ENCODE measurements at places on chromosomes 4 and X. TPM values are rescaled to one million over a fixed set of nuclear protein-coding genes. Genes with fewer than 3 reads are reported as not detected.

The CYP2U1 gene
- 1.5 TPM for total RNA-seq

The NWD2 gene
- total RNA-seq, result not detected

The FAM241A gene
- 2.2 TPM for total RNA-seq

The RBM10 gene
- 65.5 TPM for total RNA-seq

The DUSP21 gene
- not detected for total RNA-seq

The HERC6 gene
- total RNA-seq, result 10.2 TPM

The SPANXN3 gene
- not detected for total RNA-seq

DNA sequence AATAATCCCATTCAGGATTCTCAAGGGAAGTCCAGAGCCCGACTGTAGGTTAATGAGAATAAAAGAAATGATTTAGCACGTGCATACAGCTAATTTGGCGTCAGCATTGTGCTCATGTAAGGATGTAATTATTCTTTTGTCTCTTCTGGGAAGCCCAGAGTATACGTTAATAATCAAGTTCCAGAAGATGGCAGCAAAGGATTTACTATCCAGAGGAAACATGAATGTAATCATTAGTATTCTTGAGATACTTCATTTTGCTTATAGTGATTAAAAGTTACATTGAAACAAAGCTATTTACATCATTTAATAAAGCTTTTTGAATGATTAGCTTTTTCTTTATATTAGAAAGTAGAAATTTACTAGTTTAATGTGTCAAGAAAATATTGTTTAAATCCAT, 27.1 kb upstream of the MAP9 start:
- H3K27ac ChIP-seq, result no peak overlapping the region
- H3K4me1 ChIP-seq, result no peaks in the 10 kb centered on the region
- H3K4me3 ChIP-seq, result no peak overlapping the region
- no peaks in the 10 kb centered on the region for H3K36me3 ChIP-seq

- peaks cover 4% of the 10 kb centered on the region for H3K27me3 ChIP-seq
- no peak overlapping the region for H3K4me3 ChIP-seq
- no peaks in the 10 kb centered on the region for H3K36me3 ChIP-seq
- no peak overlapping the region for H3K27ac ChIP-seq
- no peak for DNase-seq
Measured at GRCh38 chr4:144342949-144343760, 202.6 kb upstream of the GYPA start.

DNA sequence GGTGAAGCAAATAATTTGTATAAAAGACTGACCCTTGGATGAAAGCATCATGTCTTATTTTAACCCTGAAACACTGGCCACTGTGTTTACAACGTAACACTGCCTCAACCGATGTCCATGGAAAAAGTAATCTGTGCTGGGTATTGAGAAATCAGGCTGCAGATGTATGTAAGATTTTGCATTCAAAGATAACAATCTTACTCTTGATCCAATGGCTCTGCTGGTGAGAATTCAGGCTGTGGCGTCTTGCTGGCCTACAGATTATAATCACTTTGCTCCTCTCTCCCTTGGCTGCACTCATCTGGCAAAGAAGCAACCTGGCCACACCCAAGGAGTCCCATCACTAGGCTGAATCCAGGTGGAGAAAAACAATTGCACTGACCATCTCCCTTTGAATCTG, 7.5 kb downstream of the ADGRA3 start:
- peaks cover 43% of the 10 kb centered on the region for H3K4me1 ChIP-seq
- H3K27me3 ChIP-seq, result no peaks in the 10 kb centered on the region
- DNase-seq, result no peak
- no peak overlapping the region for H3K27ac ChIP-seq
- H3K36me3 ChIP-seq, result peaks cover 2% of the 10 kb centered on the region

DNA sequence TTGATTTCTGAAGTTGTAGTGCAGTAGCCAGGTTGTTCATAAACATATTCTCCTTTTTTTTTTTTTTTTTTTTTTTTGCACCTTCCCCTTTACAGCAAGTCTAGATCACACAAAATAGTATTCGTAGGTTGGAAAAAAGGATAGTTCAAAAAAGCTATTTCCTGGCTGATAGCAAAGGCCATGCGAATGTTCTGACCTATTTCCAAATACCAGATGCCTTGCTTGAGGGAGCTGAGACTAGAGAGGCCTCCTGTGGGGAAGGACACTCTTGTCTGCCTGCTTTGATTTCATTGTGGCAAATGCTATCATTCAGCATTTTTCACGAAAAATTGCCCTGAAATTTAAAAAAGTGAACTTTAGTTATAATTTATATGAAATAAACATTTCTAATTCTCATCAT, 111.4 kb downstream of the MAD2L1 start:
- H3K4me1 ChIP-seq, result no peaks in the 10 kb centered on the region
- no peak overlapping the region for H3K4me3 ChIP-seq
- DNase-seq, result no peak
- no peaks in the 10 kb centered on the region for H3K36me3 ChIP-seq
- H3K27ac ChIP-seq, result no peak overlapping the region
- H3K27me3 ChIP-seq, result peaks cover 2% of the 10 kb centered on the region

- DNase-seq, result no peak
- no peaks in the 10 kb centered on the region for H3K27me3 ChIP-seq
- H3K36me3 ChIP-seq, result no peaks in the 10 kb centered on the region
- no peak overlapping the region for H3K27ac ChIP-seq
- no peaks in the 10 kb centered on the region for H3K4me1 ChIP-seq
Measured at GRCh38 chr4:130338851-130339250, 1242.9 kb downstream of the C4orf33 start.

DNA sequence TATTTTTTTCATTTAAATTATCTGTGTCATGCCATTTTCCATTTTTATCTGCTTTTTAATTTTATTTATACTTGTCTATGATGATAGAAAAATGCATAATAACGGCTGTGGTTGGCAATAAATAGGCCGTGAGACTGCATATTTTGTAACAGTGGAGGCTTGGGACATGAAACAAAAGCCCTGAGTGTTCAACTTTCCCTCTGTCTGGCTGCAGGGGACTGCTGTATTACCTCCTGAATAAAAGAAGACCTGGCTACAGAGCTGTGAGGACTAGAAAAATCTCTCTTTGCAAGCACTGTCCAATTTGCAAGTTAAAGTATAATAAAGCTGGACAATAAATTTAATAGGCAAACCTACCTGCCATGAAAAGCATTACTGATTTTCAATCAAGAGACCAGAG, 82.1 kb downstream of the MAGEB10 start:
- DNase-seq, result no peak
- no peaks in the 10 kb centered on the region for H3K36me3 ChIP-seq
- no peak overlapping the region for H3K4me3 ChIP-seq
- no peak overlapping the region for H3K27ac ChIP-seq
- no peaks in the 10 kb centered on the region for H3K27me3 ChIP-seq
- no peaks in the 10 kb centered on the region for H3K4me1 ChIP-seq

DNA sequence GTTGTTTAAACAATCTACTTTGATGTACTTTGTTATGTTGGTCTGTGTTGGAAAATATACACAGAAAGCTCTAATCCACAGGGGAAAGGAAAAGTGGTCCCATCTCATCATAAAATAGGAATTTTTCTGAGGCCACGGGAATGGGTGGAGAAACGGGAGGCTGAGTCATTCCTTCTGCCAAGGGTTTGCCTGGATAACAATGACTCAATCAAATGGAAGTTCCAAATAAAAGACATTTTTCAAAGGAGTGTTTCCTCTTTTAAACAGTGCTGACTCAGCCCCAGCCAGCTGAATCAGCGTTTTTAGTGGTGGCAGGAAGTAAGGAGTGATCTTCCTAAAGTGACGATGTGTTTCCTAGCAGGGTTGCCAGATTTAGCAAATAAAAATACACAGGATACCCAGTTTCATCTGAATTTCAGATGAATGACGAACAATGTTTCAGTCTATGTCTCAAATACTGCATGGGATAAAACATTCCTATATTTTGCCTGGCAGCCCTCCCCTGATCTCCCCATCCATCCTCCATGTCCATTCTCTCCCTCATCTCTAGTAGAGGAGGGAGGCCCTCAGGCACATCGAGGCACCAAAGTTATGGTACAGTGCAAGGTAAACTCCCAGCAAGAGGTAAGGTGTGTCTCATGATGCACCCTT, 345.4 kb upstream of the GATB start:
- H3K27me3 ChIP-seq, result no peaks in the 10 kb centered on the region
- no peaks in the 10 kb centered on the region for H3K36me3 ChIP-seq
- H3K4me1 ChIP-seq, result peaks cover 84% of the 10 kb centered on the region
- DNase-seq, result peak; percentile 61
- no peak overlapping the region for H3K27ac ChIP-seq
- no peak overlapping the region for H3K4me3 ChIP-seq

DNA sequence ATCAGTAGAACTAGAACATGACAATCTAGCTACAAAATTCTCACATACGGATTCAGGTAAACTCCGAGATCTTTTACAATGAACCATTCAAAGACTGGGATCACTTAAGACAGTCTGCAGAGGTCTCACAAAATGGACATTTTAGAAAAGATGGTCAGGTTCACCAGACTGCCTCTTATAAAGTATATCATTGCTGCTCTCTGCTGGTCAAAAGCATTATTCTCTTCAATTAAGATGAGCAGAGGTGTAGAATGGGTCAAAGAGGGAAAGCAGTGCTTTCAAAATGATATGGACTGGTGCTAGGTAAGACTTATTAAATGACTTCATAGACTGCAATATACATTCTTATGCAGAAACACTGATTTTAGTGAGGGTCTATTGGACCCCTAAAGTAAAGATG, 434.7 kb downstream of the PACRGL start:
- H3K27me3 ChIP-seq, result no peaks in the 10 kb centered on the region
- H3K4me3 ChIP-seq, result no peak overlapping the region
- H3K27ac ChIP-seq, result no peak overlapping the region
- DNase-seq, result no peak
- H3K36me3 ChIP-seq, result no peaks in the 10 kb centered on the region
- no peaks in the 10 kb centered on the region for H3K4me1 ChIP-seq

- H3K36me3 ChIP-seq, result peaks cover 19% of the 10 kb centered on the region
- H3K4me3 ChIP-seq, result no peak overlapping the region
- no peak for DNase-seq
- no peak overlapping the region for H3K27ac ChIP-seq
Measured at GRCh38 chr4:185341841-185342240, 53.9 kb downstream of the LRP2BP start.

DNA sequence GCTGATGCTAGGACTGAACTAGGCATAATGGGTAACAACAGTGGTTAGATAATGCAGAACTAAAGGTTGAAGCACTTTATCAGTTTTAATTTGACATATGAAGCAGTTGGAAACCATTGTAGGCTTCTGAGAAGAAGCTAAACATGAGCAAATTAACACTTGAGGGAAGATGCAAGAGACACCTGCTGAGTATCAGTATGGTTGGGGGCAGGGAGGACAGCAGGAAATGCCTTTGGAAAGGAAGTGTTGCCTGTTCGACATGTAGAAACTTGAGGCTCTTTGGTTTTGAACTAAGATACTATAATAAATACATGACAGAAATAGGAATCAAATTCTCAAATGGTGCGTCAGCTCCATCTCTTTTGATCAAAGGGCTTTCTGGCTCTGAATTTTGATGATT, 115.6 kb downstream of the FHIP1A start:
- peaks cover 5% of the 10 kb centered on the region for H3K4me1 ChIP-seq
- no peak overlapping the region for H3K4me3 ChIP-seq

DNA sequence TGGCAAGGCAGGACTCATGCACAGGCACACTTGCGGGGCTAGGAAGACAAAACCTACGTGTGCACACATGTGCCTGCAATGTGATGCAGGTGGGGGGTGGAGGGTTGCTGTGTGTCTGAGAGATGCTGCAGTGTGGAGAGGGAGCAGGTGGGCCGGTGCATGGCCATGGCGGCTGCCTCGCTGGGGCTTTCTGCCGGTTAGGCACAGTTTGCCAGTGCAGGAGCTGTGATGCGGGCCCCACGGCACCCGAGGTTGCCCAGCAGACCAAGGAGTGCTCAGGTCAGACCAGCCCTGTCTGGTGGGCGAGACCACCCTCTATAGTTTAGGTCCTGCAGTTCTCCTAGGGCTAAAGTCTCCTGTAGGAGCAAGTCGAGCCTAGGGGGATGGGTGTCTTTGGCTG, 4.4 kb upstream of the AFM start:
- no peak for DNase-seq
- no peaks in the 10 kb centered on the region for H3K4me1 ChIP-seq
- peaks cover 13% of the 10 kb centered on the region for H3K27me3 ChIP-seq
- H3K36me3 ChIP-seq, result no peaks in the 10 kb centered on the region

DNA sequence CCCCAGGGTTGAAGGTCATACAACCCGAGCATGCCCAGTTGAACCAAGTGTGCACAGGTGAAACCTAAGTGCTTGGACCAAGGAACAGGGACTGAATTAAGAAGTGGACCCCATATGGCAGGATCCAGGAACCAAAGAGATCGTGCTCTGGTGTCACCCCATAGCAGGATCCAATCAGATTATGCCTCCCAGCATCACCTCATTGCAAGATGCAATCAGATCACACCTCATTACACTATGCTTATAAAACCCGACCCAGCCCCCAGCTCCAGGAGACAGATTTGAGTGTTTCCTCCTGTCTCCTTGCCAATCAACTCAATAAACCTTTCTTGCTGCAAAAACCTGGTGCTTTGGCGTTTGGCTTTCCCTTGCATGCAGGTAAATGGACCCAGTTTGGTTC, 37.6 kb downstream of the EFHC2 start:
- H3K4me3 ChIP-seq, result no peak overlapping the region
- H3K4me1 ChIP-seq, result peaks cover 4% of the 10 kb centered on the region
- no peak for DNase-seq
- H3K27ac ChIP-seq, result no peak overlapping the region
- H3K27me3 ChIP-seq, result no peaks in the 10 kb centered on the region

- H3K36me3 ChIP-seq, result no peaks in the 10 kb centered on the region
- H3K4me1 ChIP-seq, result no peaks in the 10 kb centered on the region
- no peaks in the 10 kb centered on the region for H3K27me3 ChIP-seq
- H3K27ac ChIP-seq, result no peak overlapping the region
Measured at GRCh38 chr4:176607807-176608206, 184.9 kb downstream of the VEGFC start.

- H3K27ac ChIP-seq, result no peak overlapping the region
- H3K4me3 ChIP-seq, result no peak overlapping the region
- H3K27me3 ChIP-seq, result no peaks in the 10 kb centered on the region
- H3K36me3 ChIP-seq, result no peaks in the 10 kb centered on the region
Measured at GRCh38 chr4:189029976-189030504, 890.8 kb downstream of the TRIML1 start.

DNA sequence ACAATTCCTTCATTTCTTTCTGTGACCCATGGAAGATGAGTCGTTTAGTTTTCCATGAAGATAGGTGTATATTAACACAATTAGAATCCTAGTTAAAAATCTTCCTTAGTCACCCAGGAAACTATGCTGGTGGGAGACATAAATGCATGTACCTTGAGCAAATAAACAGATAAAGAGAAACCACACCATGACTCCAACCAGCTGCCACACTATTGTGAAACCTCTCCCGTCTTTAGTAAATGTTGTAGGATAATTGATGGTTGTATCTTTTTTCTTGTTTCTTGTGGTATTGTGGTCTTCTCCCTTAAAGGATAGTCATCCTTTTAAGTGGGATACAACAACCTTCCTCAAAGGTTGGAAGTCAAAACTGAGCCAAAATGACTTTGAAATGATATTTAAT, 103.8 kb upstream of the LEF1 start:
- H3K4me3 ChIP-seq, result no peak overlapping the region
- peaks cover 1% of the 10 kb centered on the region for H3K36me3 ChIP-seq
- no peaks in the 10 kb centered on the region for H3K27me3 ChIP-seq

DNA sequence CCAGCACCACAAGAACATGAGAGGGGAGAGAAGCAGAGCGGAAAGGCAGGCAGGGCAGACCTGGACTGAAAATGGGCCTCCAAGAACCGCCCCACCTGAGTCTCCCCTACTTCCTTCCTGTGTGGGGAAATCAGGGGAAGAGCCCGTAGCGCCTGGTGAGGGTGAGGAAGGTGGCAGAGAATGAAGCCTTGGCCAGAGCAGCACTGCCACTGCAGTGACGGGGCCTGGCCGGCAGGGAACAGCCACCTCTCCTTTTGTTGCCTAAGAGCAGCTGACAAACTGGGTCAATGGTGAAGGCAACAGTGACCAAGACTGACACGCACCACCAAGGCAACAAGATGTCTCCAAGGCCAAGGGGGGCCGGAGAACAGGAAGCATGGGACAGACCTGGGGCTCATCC, 58.4 kb upstream of the CBR4 start:
- no peaks in the 10 kb centered on the region for H3K36me3 ChIP-seq
- H3K27ac ChIP-seq, result no peak overlapping the region
- no peak overlapping the region for H3K4me3 ChIP-seq
- no peaks in the 10 kb centered on the region for H3K27me3 ChIP-seq
